Effector memory CD8-positive, alpha-beta T cell (primary cell): ENCODE measurements at places on chromosomes 2 and 18.

DNA sequence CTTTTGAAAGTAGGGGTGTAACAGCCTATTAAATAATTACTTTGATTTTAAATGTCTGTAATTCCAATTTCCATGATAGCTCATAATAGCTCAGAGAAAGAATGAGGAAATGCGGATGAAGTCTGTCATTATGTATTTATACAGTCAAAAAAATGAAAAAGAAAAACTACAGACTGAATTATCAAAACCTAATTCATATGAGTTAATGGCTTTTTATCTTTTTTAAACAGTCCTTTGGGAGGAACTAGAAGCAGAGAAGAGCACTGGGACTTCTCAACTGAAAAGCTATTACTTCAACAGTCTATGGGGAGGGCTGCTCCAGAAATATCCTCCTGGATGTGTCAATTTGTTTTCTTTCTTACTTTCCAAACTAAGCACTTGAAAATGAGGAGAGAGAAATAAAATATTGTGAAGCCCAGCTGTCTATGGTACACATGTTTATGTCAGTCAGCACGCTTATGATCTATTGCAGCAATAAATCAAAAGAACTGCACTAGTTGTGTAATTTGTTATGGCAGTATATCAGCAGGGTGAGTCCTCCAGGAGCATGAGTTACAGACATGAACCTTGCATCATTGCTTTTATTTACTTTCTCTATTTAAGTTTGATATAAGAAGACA is 1550.2 kb downstream of the LRP1B start:
- DNase-seq: no peak

DNA sequence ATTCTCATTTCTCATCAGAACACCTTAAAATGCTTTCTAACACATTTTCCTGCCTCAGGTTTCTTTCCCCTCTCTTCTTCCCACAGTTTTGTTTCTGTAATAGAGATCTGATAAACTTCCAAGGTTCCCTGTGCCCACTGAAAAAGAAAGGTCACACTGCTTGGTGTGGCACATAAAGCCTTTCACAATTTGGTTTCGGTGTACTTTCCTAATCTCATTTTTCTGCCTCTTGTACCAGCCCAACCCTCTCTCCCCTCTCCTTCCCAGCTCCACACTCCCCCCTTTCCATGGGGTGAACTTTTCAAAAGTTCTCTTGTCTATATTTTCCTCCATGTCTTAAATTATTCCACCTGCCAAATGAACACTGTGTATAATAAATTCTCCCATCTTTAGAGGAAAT is 7.2 kb downstream of the EIF2AK3 start:
- DNase-seq: no peak

GRCh38 chr2:6863792-6864191 is 1.9 kb downstream of the CMPK2 start:
- DNase-seq: no peak

GRCh38 chr18:26617151-26617554 is 68.8 kb upstream of the KCTD1 start:
- DNase-seq: no peak

DNA sequence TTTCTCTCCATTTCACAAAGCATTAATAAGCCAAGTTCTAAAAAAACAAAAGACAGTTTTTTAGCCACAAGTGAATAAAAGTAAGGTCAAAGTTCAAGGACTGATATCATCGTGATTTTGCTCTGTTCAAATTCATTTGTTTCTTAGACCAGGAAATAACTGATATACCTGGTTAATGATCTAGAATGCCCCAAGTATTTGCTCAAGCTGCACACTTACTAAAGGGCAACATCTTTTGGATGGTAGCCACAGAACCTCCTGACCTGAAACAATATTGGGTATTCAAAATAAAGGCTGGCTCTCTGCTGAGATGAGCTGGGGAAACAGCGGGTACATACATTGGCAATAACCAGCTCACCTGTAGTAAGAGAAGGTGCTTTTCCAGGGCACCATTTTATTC is 314.7 kb upstream of the LYPD1 start:
- no peak for DNase-seq
